NCI-H1694 (cell line): ENCODE measurements at places on chromosomes 3 and 15.

GRCh38 chr3:61831973-61832372 lies 270.6 kb downstream of the PTPRG start:
- DNase-seq = no peak

DNA sequence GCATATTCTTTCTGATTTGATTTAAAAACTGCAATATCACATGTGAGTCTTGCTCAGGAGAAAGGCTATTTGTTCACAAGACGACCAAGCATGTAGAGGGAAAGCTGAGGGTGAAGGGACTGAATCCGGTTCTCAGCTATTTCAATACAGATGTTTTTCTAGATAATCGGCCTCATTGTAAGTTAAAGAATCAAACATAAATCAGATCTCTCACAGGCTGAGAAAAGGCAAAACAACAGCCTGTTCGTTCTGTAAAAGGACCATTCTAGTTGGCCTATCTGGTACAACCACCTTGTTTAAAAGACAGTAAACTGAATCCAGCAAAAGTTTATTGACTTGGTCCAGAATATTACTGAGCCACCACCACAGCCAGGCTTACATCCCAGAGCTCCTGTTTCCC lies 1045.7 kb upstream of the CFAP20DC start:
- no peak for DNase-seq

DNA sequence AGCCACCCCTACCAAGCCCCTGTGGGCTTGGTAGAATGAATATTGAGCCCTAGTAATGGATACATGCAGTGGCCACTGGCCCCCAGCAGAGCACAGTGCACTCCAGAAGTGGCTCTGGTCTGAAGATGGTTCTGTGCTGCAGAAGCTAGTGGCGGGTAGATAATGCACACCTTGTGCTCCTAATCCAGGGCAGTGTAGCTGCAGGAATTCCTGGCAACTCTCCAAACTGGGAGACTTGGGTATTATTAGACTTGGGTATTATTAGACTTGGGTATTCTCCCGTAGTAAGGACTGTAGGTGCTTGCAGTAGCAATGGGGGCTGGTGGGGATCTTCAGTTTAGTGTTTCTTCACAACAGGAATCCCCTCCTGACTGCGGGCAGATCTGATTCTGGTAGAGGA lies 34.7 kb downstream of the NUSAP1 start:
- DNase-seq = no peak

GRCh38 chr3:138539352-138539751 lies 54.7 kb downstream of the CEP70 start:
- DNase-seq = no peak

GRCh38 chr3:183188895-183189462 lies 26.4 kb upstream of the LAMP3 start:
- DNase-seq = no peak
